ENCODE measurements at places on chromosomes 16 and 17.

DNA sequence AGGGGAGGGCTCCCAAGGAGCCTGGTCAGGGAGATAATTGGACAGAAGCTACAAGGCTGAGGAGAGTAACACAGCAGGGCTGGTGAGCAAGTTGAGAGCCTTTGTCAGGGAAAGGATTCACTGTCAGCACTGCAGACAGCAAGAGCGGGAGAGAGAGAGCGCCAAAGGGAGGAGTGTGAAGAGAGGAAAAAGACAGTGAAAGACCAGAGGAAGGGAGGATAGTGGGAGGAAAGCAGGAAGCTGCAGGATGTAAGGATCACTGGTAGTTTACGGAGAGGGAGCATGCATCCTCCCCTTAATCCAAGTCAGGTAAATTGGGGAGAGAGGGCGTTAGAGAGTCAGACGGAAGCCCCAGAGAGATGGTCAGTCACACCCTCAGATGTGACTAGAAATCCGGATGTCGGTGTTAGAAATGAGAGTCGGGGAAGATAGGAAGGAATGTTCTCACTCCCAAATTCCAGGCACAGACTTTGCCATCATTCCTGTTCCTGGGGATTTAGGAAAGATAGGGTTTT, 13.8 kb upstream of the SPOP start:
- DNase-seq, result no peak

DNA sequence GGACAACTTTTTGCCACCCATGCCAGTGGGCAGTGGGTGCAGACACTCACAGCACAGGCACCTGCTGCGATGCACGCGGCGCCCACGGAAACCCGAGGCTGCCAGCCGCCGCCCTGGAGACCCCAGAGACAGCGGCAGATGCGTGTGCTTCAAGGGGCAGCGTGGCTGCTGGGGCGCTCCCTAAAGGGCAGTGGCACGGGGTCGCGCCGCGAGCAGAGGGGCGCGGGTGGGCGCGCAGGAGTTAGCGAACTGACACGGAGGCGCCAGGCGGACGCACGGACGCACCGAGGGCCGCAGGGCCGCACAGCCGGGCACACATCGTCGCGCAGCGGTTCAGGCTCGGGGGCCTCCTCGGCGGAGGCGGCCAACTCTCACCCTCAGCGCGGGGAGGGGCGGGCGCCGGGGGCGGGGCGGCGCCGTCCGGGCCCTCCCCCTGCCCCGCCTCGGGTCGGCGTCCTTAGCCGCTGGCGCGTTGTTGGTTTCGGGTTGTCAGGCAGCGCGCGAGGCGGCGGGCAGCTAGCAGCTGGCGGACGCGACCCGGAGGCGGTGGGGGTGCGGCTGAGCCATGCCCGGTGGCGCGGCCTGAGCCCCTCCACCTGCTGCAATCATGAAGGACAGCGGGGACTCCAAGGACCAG, at the start of gene KIF19:
KIF19 (plus strand) TSS at position 484 of the 637 bp plus-strand sequence; CDS start at position 608, 124 bp downstream.
- peak; percentile 43 for DNase-seq

- no peak for DNase-seq
These were observed 3.1 kb upstream of the PCYT2 start for GRCh38 chr17:81914103-81914850.

DNA sequence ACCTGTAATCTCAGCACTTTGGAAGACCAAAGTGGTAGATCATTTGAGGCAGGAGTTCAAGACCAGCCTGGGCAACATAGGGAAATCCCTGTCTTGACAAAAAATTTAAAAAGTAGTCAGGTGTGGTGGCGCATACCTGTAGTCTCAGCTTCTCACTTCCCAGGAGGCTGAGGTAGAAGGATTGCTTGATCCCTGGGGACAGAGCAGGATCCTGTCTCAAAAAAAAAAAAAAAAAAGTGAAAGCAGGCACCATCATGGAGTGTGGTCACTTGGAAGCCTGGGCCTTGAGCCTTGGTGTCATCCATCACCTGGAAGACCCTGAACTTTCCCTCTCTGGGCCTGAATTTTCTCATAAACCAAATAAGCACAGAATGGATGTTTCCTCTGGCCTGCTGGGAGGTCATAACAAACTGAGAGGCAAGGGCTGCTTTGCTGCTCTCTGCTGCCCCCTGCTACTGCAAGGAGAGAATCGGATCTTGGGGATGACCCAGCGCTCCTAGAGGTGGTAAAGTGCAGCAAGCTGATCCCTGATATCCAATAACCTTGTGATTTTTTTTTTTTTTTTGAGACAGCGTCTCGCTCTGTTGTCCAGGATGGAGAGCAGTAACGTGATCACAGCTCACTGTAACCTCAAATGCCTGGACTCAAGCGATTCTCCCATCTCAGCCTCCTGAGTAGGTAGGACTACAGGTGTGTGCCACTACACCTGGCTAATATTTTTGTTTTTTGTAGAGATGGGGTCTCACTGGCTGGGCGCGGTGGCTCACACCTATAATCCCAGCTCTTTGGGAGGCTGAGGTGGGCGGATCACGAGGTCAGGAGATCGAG, 75.9 kb upstream of the RNU2-1 start:
- DNase-seq, result no peak

DNA sequence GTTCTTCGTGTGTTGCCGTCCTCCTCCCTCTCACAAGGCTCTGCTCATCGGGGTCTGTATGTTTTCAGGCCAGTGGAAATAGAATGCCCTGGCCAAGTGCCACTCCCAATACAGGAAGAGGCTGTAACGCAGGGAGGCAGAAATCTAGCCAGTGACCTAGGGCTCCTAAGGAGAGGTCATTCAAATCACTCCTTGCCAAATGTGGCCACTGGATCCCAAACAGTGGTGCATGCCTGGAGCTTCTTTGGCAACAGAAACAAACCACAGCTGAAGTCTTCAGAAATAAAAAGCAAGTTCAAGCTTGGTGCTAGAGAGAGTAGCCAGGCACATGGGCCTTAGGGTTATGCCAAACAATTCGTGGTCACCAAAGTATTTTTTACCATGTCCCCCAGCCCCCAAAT, 66.1 kb downstream of the SMG6 start:
- DNase-seq, result no peak

DNA sequence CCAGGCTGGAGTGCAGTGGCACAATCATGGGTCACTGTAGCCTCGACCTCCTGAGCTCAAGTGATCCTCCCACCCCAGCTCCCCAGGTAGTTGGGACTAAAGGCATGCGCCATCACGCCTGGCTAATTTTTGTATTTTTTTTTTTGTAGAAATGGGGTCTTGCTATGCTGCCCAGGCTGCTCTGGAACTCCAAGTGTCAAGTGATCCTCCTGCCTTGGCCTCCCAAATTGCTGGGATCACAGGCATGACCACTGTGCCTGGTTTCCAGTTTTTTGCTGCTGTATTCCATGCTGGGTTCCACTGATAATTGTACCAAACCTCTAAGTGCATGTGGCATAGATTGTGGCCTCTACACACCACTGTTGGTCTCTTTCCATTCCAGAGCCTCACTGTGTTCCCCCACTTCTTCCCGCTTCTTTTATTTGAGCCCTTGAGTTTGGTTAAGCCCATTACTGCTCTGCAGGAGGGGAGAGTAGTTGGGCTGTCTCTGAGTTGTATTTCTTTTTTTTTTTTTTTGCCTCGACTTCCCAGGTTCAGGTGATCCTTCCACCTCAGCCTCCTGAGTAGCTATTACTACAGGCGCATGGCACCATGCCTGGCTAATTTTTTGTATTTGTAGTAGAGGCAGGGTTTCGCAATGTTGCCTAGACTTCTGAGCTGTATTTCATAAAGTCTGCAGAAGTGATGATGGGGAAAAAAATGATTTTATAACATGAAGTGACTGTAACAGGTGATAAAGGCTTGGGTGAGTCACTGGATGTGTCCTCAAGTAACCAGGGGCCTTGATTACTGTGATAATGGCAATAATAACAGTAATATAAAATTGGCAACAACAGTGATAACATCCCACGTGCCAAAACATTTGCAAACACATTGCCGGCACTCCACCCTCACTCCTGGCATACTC, 30.0 kb downstream of the EEF2K start:
- DNase-seq, result no peak

DNA sequence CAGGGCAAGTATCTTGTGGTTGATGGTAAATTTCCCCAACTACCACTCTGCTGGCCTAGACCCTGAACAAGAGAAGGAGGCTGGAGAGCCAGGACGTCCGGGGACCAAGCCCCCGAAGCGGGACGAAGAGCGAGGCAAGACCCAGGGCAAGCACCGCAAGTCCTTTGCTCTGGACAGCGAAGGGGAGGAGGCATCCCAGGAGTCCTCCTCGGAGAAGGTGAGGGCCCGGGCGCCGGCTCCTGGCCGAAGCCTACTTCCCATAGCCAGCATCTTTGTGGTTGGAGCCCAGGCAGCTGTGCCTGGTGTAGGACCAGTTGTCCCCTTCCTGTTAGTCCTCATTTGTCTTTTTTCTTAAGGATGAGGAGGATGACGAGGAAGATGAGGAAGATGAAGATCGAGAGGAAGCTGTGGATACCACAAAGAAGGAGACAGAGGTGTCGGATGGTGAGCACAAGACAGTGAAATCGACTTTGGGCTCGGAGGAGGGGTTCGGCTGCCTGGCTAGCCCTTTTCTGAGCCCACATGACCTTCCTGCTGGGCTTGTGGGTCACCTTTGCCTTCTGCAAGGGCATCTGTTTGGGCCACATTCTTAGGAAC, 11.8 kb downstream of the SETD1A start:
- no peak for DNase-seq

DNA sequence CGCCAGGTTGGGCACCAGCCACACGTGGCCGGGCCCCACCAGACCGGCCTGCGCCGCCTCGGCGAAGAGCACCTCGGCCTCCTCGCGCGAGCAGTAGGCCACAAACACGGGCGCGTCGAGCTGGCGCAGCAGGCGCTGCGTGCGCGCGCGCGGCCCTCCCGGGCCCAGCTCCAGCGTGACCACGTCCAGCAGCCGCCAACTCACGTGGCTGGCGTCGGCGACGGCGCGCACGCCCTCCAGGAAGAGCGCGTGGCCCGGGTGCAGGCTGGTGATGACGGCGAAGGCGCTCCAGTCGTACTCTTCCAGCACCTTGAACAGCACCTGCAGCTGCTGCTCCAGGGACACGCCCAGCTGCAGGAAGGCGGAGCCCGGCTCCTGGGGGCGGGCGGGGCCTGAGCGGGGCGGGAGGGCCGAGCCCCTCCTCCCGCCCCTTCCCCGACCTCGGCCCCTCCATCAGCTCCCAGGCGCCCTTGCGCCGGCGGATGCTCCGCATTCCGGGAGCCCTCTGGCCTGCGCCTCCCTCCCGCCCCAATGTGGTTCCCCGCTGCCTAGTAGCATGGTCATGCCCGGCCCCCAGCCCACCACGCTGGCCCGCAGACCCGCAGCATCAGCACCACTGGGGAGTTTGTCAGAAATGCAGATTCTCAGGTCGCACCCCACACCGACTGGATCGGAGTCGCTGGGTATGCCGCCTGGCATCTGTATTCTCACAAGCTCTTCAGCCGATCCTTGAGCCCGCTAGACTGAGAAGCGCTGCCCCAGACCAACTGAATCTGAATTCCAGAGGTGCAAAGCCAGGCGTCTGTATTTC, 7.2 kb downstream of the GRIN2C start:
- DNase-seq, result peak; percentile 47

DNA sequence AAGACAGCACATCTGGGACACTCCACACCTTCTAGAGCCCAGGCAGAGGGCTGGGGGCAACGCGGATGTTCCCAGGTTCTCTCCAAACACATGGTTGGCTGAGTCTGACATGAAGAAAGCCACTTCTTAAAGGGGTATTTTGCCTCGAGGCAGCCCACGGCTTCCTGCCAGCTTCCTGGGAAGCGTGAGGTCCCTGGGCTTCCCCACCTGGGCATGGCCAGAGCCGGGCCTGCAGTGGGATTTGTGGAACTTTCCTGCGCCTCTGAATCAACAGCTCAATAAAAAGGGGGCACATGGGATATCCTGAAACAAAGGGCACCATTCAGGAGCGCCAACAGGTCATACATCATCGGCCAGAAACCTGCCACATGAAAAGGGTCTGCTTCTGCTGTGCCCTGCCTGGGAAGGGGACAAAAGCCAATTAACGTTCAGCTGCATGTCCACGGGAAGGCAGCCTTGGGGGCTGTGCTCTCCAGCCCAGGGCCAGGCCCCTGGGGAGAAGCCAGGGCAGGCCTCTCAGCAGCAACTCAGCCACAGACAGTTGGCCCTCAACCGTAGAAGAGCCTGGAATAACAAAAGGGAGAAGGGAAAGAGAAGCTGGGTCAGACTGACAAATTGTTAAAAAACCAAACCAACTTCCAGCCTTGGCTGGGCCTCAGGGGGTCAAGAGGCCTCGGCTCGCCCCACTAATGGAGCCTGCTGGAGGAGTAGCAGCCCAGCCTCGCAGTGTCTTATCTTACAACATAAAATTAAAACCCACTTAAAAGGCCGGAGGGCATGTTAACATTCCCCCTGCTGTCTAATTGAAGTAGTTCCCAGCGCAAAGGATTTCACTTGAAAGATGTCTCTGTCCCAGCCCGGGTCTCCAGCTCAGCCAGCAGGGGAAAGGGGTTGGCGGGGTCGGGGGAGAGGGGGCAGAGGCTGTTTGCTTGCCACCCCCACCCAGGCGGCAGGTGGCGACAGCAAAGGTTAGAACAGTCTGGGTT, 34.2 kb downstream of the TBX4 start:
- no peak for DNase-seq

GRCh38 chr16:80265624-80266306, 275.0 kb upstream of the DYNLRB2 start:
- DNase-seq, result no peak

- DNase-seq, result no peak
These were observed 134.4 kb downstream of the COPRS start for GRCh38 chr17:31724619-31725018.

DNA sequence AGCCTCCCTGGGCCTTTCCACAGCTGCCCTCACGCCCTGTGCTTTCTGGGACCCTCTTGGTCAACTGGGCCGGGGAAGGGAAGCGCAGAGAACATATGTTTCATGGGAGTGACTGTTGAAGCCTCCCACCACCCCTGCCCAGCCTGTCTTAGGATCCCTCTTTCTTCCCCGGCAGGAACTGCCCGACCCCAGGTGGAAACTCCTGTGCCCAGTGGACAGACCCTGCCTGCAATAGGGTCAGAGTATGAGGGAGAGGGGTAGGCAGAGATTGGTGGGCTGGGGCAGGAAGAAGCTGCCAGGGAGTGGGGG, 10.5 kb downstream of the HEXIM2 start:
- DNase-seq, result no peak

- no peak for DNase-seq
These were observed 56.6 kb downstream of the TENT4B start for GRCh38 chr16:50209546-50210265.

GRCh38 chr16:82016964-82017363, 5.7 kb upstream of the SDR42E1 start:
- no peak for DNase-seq

Data from activated T-helper 9 cell treated with anti-CD3 and anti-CD28 coated beads, Interleukin-2, amount 50 U/mL, for 16 hours (primary cell).